ENCODE measurements at places on chromosomes 3 and 15.

GRCh38 chr3:14263317-14264005, 84.8 kb downstream of the LSM3 start:
- DNase-seq, result no peak

DNA sequence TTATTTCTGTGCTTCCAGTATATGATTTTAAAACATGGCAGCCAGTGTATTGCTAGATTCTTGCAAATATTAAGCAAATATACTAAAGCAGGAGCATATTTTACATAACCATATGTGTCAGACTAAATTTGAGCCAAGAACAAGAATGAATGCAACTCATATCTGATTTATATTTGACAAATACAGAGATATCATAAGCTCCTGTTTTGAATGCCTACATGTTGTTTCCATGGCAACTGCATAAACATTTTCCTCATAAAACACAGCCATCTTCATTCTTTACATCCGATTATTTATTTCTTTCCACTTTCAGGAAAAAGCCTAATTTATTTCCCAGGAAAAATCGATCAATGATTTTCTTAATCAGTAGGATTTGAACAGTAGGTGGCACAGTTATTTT, 172.2 kb upstream of the TSPAN3 start:
- no peak for DNase-seq

DNA sequence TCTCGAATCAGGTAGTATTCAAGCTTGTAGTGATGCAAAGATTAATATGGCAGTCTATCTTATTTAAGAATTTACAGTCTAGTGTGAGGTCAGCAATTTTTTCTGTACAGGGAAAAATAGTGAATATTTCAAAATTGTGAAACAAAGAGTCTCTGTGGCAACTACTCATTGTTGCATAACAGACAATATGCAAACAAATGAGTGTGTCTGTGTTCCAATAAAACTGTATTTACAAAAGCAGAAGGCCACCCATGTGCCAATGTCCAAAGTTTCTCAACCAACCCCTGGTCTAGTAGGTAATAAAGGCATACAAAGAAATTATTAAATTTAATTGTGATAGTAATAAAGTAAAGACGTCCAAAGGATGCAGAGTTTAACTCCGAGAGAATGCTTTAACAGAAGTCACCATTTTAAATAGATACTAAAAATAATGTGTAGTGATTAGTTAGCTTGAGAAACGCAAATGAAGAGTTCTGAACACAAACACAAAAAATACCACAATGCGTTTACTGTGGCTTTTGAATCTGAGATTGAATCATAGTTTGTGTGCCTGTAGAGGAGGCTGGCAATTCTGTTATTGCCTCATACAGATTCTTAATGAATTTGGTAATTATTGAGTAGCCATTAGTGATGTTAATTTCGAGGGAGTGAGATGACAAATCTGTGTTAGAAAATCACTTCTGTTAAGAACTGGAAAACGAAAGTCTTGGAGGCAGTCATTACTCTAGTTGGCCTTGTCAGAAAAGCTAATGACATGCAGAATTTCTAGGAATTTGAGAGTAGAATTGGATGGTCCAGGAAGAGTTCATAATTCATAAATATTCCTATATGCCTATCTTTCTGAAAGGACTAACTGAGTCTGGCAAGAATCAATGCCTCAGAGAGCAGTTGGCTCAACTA, 48.7 kb downstream of the CADM2 start:
- no peak for DNase-seq

GRCh38 chr3:58518291-58518789, 18.6 kb downstream of the ACOX2 start:
- DNase-seq, result no peak

GRCh38 chr3:31610700-31611275, 78.1 kb downstream of the STT3B start:
- no peak for DNase-seq

All from activated naive CD4-positive, alpha-beta T cell (primary cell).